IMR-90 (cell line): ENCODE measurements at places on chromosomes 4 and X. TPM values are rescaled to one million over a fixed set of nuclear protein-coding genes. Genes with fewer than 3 reads are reported as not detected.

The CDKL2 gene
- under 0.01 and 0.18 TPM in 2 replicates for total RNA-seq

The RPA4 gene
- 1.9 and 2.5 TPM in 2 replicates for total RNA-seq

- DNase-seq, result no peak
These were observed 102.0 kb downstream of the FNIP2 start for GRCh38 chr4:158870626-158871334.

The ARHGEF6 gene
- 2.7 and 3.1 TPM in 2 replicates for total RNA-seq

GRCh38 chrX:48835524-48836329 lies at the start of gene PCSK1N:
TSS of gene PCSK1N (minus strand) at chrX:48835610. CDS start at chrX:48835532, 78 bp downstream.
- no peak for DNase-seq

The PLXNB3 gene
- 0.36 and 1.7 TPM in 2 replicates for total RNA-seq

- DNase-seq, result peak; percentile 56
These were observed 169.0 kb upstream of the BCOR start for GRCh38 chrX:40266490-40267333.

- DNase-seq, result peak; percentile 52
These were observed 29.2 kb upstream of the LARP1B start for GRCh38 chr4:128031756-128032384.

The PABPC4L gene
- 0.72 and 1.1 TPM in 2 replicates for total RNA-seq

The GATA1 gene
- total RNA-seq, result not detected in 2 replicates

DNA sequence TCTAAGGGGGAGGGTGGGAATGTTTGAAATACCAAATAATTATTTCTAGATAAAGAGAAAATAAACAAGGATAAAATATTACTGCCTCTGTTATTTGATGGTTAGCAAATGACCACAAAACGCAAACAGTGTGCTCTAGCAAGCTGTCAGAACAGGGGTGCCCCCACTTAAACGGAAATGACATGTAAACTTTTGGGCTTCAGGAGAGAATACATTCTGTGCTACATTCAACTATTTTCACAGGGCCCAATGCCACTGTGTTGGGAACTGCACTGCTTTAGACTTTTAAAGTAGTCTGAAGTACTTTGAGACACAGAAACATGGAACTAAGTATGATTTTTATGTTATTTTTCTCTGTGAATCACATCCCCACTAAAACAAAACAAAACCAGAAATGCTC lies 14.1 kb downstream of the CD40LG start:
- DNase-seq, result no peak

DNA sequence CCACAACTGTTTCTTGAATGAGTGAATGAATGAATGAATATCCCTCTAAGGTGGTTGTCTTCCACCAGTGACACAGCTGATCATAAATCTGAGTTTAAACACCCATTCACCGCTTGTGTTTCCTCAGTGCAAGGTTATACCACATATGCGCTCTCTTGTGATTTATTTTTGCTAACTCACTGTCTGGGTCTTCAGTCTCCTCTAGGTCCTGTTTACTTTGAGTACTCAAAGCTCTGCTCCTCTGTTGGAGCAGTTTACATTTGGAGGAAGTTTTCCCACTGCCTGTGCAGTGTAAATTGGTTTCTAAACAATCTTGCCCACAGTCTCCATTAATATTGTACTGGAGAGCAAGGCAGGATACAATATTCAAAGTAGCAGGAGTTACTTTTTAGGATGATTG lies 212.6 kb upstream of the JADE1 start:
- DNase-seq, result peak; percentile 46

The COQ2 gene
- 7.3 and 8.9 TPM in 2 replicates for total RNA-seq

DNA sequence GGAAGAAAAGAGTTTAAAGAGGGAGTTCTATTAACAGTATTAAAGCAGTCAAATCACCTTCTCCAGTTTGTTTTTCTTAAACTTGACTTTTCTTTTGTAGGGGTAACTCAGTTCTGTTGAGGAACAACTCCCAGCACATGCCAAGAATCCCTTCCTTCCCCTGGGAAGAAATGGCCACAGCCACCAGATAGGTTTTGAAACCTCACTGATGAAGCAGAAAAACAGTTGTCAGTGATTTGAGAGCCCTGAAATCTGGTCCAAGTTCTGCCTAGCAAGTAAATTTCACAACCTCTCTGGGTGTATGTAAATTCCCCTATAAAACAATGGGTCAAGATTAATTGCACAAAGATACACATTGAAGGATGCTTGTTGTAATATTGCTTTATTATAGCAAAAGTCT lies 167.1 kb downstream of the DHX15 start:
- DNase-seq, result no peak

The RASL11B gene
- total RNA-seq, result 0.18 and 0.28 TPM in 2 replicates

DNA sequence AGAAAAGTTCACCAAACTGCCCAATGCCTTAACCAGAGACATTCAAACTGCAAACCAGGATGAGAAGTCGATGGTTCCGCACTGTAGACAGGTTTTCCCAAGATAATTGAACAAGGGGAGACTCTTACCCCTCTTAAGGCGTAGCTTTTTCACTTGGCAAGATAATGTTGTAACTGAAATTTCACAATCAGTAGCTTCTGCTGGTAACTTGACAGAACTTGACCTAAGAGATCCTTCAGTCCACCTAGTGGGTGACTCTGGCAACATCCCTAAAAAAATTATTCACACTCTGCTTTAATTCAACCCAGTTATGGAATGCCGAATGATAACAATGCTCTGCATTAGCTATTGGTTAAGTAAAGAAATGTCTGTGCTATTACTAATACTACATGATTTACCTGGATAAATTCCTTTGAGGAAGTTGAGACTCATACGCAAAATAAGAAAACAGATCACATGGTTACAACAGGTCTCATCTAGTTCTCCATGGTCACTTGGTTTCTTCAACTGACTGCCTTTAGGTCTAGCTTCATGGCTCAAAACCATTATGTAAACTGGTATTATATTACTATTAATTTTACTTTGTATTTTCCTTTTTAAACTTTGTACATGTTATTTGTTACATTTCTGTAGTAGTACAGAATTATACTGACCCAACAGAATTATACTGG lies 9.1 kb downstream of the ELF2 start:
- DNase-seq, result peak; percentile 68

DNA sequence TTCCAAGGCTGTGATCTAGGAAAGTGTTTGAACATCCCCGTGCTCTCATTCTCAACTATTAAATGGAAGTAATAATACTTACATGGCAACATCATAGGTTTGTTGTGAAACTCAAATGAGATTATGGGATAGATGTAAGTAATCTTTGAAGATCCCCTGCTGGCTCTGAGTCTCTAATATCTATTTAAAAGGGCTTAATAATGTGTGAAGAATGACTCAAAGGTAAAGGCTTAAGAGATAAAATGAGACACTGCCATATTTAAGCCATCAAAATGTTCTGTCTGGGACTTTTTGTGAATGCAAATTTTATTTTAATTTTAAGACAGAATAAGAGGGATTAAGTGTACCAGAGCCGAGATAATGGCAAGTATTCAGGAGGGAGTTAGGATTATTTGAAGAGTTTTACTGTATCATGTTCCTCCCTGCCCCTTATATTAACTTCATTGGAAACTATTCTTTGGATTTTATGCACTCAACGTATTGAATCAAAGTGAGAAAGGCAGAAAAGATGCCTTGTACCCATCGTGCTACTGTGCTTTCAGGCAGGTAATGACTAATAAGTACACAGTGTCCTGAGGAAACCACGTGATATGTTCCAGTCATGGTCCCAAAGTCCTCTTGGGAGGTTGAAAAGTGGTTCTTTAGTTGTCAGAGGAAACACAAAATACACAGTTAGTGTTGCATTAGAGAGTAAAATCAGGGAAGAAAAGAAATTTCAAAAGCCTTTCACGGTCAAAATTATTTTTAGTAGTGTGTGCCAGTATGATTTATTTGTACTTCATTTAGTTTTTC lies 192.4 kb downstream of the RBM46 start:
- no peak for DNase-seq

- DNase-seq, result peak; percentile 96
These were observed 34.5 kb downstream of the SPINK2 start for GRCh38 chr4:56786955-56787354.

DNA sequence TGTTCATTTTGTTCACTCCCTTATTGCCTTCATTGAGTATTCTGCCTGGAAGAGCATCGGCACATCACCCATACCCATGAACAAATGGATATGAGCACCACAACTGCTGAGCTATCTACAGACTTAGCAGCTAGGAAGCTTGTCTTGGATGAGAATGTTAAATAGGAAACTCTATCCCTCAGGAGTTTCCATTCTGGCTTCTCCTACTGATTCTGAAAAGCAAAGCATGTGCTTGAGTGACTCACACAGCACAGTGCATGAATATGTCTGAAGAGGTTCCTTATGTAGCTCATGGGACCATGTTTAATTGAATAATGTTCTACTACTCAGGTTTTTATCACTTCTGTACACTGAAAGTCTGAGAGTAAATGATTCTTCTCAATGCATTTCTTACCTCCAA lies 57.3 kb upstream of the MXRA5 start:
- DNase-seq, result no peak

GRCh38 chrX:97490656-97491055 lies 606.9 kb downstream of the RPA4 start:
- DNase-seq, result no peak

The PAGE2 gene
- total RNA-seq, result not detected in 2 replicates

- DNase-seq, result peak; percentile 54
These were observed 51.7 kb downstream of the HAND2 start for GRCh38 chr4:173478201-173478912.

DNA sequence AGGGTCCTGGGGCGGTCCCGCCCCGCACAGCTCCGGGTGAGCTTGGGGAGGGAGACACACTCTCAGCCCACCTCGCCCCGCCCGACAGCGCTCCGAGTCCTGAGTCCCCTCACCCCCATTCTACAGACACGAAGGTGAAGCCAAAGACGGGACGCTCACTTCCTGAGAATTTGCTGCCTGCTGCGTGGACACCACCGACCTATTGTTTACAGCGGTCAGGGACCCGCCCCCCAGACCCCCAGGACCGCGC lies 796 bp upstream of the ZNF141 start:
- DNase-seq, result no peak

GRCh38 chr4:26141911-26142638 lies 178.7 kb upstream of the RBPJ start:
- DNase-seq, result peak; percentile 83

The PCDH10 gene
- 0.90 and 1.4 TPM in 2 replicates for total RNA-seq

DNA sequence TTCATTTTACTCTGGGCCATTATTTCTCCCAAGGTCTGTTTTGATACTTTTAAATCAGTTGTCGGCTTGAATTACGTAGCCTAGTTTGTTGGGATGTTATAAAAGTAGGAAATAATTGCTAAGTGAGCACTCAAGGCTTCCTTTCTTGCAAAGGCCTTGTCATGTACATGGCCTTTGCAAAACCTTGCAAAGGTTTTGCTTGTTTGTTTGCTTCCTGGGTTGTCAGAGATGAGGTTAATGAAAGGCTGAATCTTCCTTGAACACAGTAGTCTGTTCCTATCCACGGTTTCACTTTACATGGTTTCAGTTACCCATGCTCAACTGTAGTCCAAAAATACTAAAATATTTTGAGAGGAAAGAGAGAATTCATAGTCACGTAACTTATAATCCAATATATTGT lies 113.5 kb downstream of the NAA11 start:
- DNase-seq, result no peak

The TREX2 gene
- 0.36 and 0.56 TPM in 2 replicates for total RNA-seq

GRCh38 chr4:4355302-4355701 lies 31.6 kb upstream of the NSG1 start:
- DNase-seq, result no peak

The DMRTC1B gene
- total RNA-seq, result not detected in 2 replicates

- no peak for DNase-seq
These were observed 876 bp downstream of the MPP1 start for GRCh38 chrX:154804261-154804956.

DNA sequence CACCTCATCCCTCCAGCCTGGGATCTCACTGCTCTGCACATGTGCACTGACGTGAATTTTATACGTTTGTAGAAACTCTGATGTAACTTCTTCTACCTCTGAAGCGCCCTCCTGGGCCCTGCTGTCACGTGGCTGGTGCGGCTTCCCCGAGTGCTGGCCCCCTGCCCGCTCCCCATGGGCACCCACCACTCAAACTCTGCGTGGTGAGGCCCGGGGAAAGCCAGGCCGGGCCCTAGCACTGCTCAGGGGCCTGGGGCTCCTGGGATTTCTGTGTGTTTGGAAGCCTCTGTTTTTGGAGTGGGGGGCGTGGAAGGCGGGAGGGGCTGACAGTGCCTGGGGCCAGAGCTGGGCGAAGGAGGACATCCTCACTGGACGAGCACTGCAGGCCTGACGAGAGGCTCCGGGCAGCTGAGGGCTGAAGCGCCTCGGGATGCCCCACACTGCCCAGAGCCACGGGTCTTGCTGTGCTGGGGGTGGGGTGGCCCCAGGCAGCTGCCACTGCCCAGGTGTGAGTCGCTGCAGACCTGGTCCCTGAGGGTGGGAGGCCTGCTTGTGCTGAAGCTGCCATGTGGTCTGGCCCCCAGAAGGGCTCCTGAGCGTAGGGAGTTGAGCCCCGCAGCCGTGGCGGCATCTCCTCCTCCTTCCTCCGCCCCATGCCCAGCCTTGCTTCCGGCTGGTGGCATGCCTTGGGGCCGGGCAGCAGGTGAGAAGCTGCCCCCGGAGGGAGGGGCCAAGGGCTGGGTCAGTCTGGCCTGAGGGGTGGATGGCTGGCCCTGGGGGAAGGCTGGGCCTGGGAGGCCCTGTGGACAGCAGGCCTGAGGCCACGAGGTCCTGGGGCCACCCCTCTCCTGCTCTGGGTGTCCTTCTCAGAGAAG lies 7.7 kb downstream of the NAT8L start:
- no peak for DNase-seq

The FRMPD4 gene
- 1.1 TPM in 2 replicates for total RNA-seq
